Stimulated activated CD8-positive, alpha-beta memory T cell treated with anti-CD3 and anti-CD28 coated beads, Interleukin-2, amount 100 ng/mL, for 48 hours (primary cell): ENCODE measurements at places on chromosomes 4 and X.
A peak's percentile ranks its signal among the peaks of the same experiment; 100 is the strongest.

DNA sequence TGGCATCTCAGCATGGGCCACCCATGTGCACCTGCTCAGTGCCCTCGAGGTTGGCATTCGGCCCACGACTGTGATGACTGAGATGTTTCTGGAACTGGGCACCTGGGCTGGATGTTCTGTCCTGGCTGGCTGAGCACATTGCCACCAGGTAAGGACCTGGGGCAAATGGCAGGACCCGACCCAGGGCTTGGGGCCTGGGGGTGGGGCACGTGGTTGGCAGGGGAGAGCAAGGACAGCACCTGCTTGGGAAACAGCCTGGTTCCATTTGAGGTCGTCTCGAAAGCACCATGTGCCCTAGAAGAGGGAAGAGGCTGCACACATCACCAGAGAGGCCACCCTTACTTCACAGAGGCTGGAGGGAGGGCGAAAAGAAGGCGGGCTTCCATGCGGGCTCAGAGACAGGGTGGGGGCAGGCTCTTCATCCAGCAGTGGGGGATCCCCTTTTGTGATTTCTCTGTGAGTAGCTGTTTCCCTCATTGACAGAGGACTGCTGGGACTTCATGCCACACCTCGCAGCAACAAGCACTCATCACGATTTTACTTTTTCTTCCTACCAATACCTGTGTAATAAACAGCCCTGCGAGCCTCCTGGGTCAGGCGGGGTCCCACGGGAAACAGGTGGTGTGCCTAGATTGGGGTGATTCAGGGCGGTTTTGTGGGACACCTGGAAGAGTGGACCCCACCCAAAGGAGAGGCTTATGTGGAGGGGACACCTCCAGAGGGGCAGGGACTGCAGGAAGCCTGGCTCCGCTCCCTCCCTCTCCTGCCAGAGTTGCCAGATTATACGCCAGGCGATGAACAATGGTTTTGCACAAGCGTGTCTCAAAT is 12.0 kb downstream of the TMEM187 start:
- no peak for DNase-seq

DNA sequence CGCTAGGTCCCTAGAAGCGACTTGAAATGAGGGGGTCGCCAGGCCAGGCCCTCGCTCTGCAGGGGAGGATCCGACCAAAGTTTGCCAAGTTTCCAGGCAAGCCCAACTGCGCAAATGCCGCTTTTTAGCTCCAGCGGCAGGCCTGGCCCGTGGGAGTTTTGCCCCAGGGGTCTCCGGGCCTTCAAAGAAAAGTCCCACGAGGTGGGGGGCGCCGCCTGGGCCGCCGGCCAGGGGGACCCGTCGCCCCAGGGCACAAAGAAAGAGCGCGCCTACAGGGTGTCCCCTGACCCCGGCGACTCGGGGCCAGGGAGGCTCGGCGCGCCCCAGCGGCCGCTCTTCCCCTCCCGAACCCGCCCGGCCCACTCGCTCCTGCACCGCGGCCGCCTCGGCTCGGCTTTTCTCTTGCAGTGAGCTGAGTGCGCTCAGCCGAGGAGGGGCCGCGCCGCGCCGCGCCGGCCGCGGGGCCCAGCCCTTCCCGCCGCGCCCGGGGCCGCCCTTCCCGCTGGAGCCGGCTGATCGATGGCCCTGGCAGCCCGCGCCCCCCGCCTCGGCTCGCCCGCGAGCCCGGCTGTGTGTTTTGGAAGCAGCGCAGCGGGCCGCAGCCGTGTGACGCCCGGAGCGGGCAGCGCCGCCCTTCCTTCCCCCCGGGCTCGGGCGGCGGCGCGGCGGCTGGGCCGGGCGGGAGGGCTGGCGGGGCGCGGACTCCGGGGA is 754 bp upstream of the KLF3 start:
- no peak for DNase-seq

DNA sequence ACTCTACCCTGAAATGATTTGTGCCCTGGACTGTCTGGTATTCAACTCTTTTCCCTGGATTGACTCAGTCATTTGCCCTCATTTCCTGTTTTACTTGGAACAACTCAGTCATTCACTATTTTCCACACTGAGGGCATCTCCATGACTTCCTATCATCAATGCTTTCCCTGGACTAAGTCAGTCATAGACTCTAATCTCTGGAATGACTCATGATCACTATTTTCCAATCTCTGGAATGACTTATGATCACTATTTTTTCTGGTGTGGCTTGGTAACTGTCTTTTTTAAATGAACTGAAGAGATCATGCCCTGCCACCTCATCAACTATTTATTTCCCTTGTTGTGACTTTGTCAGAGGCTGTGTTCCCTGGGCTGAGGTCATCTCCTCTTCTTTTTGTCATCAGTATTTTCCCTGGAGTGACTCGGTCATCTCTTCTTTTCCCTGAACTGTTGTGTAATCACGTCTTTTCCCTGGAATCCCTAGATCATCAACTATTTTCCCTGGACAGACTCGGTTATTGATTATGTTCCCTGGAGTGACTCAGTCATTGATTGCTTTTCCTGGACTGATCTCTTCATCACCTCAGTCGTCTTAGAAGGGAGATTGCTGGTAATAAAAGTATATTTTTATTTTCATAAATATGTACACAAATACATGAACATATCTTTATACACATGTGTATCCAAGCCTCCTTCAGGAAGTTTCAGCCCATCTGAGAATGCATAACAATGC is 327.1 kb upstream of the VCX start:
- no peak for DNase-seq

GRCh38 chrX:74382613-74383012 is 38.7 kb upstream of the SLC16A2 start:
- DNase-seq = peak; percentile 42

DNA sequence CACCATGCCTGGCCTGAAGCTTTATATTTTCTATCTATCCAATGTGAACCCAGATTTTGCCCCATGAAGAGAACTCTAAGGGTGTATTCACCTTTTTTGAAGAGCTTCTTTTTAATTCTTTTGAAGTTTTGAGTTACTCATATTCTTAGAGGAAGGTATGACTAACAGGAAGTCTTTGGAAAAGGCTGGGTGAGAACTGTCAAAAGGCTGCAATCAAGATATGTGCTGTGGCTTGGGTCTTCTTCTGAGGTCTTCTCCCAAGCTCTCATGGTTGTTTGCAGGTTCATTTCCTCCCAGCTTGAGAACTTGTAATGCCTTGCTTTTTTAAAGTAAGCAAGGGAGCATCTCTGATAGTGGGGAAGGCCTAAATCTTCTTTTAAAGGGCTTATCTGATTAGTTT is 3.1 kb upstream of the C4orf17 start:
- DNase-seq = no peak

- DNase-seq = no peak
These were observed 7.8 kb downstream of the PNCK start for GRCh38 chrX:153665726-153666306.

DNA sequence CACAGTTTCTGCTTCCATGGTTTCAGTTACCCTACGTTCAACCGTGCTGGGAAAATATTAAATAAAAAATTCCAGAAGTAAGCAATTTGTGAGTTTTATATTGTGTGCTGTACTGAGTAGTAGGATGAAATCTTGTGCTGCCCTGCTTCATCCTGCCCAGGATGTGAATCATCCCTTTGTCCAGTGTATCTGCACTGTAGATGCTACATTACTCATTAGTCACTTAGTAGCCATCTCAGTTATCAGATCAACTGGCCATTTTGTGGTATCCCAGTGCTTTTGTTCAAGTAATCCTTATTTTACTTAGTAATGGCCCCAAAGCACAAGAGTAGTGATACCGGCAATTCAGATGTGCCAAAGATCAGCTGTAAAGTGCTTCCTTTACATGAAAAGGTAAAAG is 97.9 kb downstream of the COX18 start:
- DNase-seq = no peak

- DNase-seq = no peak
These were observed 18.7 kb downstream of the RCHY1 start for GRCh38 chr4:75495476-75495875.

DNA sequence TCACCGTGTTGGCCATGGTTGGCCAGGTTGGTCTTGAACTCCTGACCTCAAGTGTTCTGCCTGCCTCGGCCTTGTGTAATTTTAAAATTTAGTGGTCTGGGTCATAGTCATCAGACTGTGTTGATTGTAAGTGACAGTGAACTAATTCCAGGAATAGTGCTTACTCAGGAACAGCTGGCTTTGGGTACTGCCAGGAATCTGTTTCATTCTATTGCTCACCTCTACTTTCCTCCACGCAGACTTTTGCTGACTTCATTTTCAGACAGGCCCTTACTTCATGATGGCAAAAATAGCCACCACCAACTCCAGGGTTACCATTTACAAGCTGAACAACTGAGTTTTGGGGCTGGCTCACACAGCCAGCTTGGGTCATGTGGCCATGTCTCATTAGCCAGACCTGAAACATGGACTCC is 54.6 kb downstream of the FNIP2 start:
- DNase-seq = no peak

DNA sequence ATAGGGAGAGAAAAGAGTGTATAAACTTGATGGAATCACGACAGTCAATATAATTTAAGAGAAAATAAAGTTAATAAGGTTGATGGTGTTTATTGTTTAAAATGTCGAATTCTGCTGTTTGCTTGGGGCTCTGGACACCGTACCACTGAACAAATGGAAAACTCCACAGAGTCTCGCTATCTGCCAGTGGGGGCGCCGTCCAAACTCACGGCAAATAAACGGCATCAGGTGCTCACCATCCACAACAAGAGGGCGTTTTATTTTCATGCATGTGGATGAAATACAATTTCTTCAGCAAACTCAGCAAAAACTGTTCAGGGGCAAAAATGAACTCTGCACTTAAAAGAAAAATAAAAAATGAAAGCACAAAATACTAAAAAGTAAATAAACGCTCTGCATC is 46.6 kb upstream of the FAM47C start:
- DNase-seq = no peak

DNA sequence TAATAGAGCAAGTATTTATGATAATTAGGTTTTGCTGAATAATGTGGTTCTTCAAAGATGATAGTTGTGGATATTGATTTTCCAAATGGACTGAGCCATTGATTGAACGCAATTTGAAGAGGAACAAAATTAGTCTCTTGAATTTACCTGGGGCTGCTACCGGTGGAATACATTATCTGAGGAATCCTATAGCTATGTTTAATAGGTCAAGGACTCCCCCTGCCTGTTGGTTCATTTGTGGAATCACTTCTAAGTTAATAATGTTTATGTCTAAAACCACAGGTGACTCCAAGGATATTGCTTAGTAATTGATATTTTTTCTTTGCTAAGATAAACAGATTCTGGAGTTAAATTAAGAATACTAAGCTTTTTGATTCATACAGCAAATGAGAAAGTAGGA is 576.0 kb upstream of the PABPC4L start:
- no peak for DNase-seq

GRCh38 chrX:110803506-110803905 is 7.9 kb upstream of the CHRDL1 start:
- no peak for DNase-seq
